ENCODE measurements at places on chromosomes 11 and 22.

GRCh38 chr11:36419791-36420424, 90.2 kb downstream of the TRAF6 start:
- no peak for DNase-seq

DNA sequence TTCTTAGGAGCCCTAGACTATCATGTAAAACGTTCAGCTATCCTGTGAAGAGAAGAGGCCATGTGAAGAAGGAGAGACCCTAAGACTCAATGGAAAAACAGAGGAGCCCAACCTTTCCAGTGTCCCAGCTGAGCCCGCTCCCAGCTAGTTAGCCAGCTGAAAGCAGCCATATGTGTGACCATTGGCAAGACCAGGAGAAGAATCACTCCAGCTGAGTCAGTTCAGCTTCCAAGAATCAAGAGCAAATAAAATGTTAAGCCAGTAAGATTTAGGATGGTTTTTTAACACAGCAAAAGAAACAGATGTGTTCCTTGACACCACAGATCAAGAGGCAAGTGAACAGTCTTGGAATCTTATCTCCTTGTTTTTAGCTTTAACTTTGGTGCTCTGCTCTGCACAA, 108.0 kb downstream of the CCDC81 start:
- DNase-seq, result no peak

DNA sequence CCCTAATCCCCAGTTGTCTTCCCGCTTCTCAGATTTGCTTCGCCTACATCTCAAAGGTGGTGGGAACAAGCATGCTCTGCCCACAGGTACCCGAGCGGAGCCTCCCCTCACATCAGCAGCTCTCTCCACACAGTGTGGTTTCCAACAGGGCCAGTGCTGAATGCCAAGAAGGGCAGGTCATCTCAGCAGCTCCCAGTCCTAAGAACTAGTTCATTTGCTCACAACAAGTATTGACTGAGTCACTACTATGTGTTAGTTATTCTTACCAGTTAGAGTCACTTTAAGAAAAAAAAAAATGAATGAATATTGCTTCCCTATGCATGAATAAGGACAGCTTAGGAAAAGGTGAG, 66.2 kb downstream of the THAP12 start:
- DNase-seq, result no peak

DNA sequence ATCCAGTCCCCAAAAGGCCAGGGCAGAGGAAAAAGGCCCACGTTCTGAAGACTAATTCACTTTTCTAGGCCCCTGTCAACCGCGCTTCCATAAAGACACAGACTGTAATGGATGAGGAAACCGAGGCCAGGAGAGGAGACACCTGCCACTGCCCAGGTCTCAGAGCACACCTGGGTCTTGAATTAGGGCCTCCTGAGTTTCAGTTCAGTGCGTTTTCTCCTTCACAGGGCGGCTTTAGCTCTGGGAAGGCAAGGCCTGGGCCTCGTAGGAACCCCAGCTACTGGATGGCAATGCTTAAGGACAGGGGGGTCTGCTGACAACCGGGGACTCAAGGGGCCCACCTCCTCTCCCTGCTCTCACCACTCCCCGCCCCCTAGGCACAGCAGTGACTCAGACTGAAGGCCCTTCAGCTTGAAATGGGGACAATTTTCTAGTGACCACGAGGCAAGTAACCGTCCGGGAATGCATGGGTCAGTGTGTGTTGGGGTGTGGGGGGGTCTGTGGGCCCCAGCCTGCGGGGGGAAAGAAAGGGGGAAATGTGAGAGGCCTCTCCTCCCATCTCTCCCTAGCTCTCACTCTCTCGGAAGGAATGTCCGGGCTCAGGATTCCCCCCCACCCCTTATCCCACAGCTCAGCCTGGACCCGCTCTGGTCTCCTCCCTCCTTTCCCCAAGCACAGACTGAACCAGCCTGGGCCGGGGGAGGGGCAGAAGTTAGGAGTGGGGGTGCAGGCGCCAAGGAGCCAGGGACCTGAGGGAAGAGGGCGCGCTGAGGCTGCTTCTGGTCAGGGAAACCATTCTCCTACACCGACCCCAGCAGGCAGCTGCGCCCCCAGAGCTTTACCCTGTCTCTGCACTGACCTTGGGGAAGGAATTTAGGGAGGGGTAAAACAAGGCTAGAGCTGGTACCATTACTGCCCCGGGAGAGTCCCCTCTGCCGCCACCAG, 17.2 kb downstream of the CREB3L1 start:
- no peak for DNase-seq

GRCh38 chr11:29051935-29052334, 943.7 kb downstream of the METTL15 start:
- DNase-seq, result no peak

GRCh38 chr22:17890245-17890671, 116.0 kb upstream of the BID start:
- DNase-seq, result no peak

All from GM12865 (cell line).